ENCODE measurements at places on chromosomes 1 and 21. TPM values are rescaled to one million over a fixed set of nuclear protein-coding genes. Genes with fewer than 3 reads are reported as not detected.

Gene CYP4X1
- total RNA-seq: 1.5 TPM

GRCh38 chr1:75131565-75132241 lies 2.5 kb upstream of the LHX8 start:
- H3K4me1 ChIP-seq: peaks cover 18% of the 10 kb centered on the region
- no peak overlapping the region for H3K27ac ChIP-seq
- peaks cover 97% of the 10 kb centered on the region for H3K27me3 ChIP-seq

Gene FBLIM1
- 29.0 TPM for total RNA-seq

Gene EXO1
- total RNA-seq: 0.74 TPM

DNA sequence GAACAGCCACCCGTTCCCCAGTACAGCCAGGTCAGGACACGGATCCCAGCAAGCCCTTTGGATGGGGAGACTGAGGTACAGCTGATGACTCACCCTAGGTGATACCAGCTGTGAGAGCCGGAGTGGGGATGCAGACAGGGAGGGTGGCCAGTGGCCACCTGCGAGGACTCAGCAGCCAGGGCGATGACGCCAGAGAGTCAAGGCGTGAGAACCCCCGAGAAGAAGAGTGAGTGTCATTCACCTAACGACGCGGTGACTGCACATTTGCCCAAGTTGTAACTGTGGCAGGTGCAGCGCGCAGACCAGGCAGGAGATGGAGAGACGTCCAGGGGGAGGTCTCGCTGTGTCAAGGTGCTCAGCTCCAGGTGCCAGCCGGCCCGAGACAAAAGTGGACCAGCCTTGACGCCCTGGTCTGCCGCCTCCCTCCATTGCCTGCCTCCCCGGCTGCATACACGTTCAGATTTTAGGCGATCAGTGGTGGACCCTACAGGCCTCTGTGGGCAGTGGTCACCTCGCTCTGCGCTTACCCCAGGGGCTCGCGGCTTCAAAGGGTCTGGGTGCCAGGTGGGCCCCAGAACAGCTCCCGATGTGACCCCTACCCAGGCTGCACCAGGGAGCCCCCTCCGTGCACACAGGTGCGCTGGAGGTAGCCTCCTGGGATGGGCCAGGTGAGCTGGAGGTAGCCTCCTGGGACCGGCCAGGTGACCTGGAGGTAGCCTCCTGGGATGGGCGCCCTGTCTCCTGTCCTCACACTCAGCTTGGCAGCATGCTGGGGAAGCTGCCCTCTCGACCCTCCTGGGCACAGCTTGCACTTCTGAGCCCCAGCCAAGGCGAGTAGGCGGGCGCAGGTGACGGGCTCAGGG lies 11.9 kb downstream of the LRRC3 start:
- no peak overlapping the region for H3K4me3 ChIP-seq
- no peak for DNase-seq
- H3K27ac ChIP-seq: no peak overlapping the region
- H3K27me3 ChIP-seq: no peaks in the 10 kb centered on the region
- H3K36me3 ChIP-seq: no peaks in the 10 kb centered on the region
- H3K4me1 ChIP-seq: no peaks in the 10 kb centered on the region

- H3K4me1 ChIP-seq: no peaks in the 10 kb centered on the region
- no peaks in the 10 kb centered on the region for H3K27me3 ChIP-seq
- peak; percentile 28 for DNase-seq
Measured at GRCh38 chr1:112888630-112889029, 67.4 kb downstream of the SLC16A1 start.

Gene FAM229A
- total RNA-seq: 12.7 TPM
